M059J (cell line): ENCODE measurements at places on chromosomes 1 and 21. TPM values are rescaled to one million over a fixed set of nuclear protein-coding genes. Genes with fewer than 3 reads are reported as not detected.
A peak's percentile ranks its signal among the peaks of the same experiment; 100 is the strongest.

DNA sequence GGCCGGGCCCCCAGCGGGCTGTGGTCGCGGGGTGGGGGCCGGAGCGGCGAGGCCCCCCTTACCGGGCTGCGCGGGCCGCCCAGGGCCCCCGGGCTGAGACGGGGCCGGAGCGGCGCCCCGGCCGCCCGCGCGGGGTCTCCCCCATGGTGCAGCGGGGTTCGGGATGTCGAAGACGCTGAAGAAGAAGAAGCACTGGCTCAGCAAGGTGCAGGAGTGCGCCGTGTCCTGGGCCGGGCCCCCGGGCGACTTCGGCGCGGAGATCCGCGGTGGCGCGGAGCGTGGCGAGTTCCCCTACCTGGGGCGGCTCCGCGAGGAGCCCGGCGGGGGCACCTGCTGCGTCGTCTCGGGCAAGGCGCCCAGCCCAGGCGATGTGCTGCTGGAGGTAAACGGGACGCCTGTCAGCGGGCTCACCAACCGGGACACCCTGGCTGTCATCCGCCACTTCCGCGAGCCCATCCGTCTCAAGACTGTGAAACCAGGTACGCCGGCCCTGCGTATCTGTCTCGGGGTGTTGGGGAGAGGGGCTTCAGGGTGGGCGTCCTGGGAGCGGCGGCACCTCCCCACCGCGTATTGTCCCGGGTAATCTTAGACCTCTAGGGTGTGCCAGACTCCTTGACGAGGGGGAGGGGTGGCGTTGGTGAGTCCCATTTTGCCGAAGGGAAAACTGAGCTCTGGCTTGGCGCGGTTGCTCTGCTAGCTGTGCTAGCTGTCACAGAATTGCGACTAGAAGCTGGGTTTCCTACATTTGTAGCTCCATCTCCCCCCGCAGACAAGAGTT lies 745 bp downstream of the MAGI3 start:
- peak; percentile 48 for DNase-seq

GRCh38 chr1:113616156-113616555 lies 143.1 kb downstream of the PHTF1 start:
- peak; percentile 67 for DNase-seq

DNA sequence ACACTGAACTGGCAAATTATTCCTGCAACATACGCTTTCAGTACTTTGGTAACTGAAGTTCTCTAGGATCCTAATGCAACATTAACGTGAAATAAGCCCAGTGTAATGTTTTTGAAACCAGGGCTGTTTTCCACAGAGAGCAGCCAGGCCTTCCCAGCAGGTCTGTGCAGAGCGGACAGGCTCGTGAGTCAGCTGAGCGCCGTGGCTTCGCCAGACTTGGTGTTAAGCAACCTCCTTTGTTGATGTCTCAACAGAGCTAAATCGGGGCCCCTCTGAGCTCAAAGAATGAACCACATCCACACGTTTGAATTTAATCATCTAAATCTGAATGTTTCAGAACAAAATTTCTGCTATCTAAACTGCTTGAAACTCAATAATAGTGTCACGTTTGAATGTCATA lies 181.8 kb upstream of the FMN2 start:
- peak; percentile 51 for DNase-seq

- no peak for DNase-seq
Observed at GRCh38 chr1:30447080-30447479, 276.3 kb downstream of the MATN1 start.

DNA sequence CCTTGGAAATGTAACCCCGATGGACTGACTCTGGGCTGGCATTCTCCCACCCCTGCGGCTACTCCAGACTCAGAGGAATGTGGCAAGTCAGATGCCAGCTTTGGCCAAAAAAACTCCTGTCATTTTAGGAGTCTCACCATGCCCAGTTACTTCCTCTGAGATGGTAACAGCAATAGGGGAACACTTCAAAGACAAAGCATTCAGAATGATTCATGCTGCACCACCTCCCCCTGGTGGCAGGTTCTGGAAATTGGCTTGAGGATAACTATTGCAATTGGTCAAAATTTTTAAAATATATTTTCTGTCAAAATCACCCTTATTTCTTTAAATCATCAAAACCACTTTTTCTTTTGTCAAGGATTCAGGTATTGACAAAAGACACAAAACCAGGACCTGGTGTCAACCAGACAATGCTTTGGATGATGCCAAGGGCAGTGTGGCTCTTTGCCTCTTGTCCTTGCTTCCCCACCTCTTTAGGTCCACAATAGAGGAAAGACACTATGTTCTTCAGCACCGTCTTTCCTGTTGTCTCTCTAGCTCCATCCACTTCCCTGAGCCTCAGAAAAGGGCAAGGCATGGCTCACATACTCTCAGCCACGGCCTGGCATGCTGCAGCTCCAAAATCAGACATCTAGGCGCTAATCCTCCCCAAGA lies 9.9 kb upstream of the CDCA8 start:
- DNase-seq = peak; percentile 66

- no peak for DNase-seq
Observed at GRCh38 chr21:42993051-42993712, 18.8 kb downstream of the PKNOX1 start.

HSD3B1 gene
- total RNA-seq = not detected in 2 replicates

DNA sequence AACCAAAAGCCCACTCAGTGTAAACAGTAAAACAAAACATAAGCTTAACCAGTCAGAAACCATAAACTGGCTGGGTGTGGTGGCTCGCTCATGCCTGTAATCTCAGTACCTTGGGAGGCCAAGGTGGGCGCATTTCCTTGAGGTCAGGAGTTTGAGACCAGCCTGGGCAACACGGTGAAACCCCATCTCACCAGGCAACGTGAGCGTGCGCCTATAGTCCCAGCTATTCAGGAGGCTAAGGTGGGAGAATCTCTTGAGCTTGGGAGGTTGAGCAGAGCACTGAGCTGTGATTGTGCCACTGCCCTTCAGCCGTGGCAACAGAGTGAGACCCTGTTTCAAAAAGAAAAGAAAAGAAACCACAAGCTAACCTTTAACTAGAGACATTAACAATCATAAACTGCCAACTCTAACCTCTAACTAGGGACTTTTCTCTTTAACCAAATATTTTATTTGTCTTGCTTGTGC lies 13.1 kb upstream of the PRRC2C start:
- DNase-seq = no peak

COG2 gene
- total RNA-seq = 14.5 and 23.2 TPM in 2 replicates

GRCh38 chr1:68327414-68327813 lies 95.1 kb upstream of the WLS start:
- no peak for DNase-seq

GRCh38 chr1:202161151-202162046 lies 997 bp upstream of the PTPN7 start:
- DNase-seq = no peak

GRCh38 chr1:7680955-7681268 lies 90.2 kb upstream of the VAMP3 start:
- DNase-seq = no peak

GRCh38 chr1:230083053-230083452 lies 16.0 kb downstream of the GALNT2 start:
- no peak for DNase-seq

GRCh38 chr1:21290546-21290944 lies 282 bp upstream of the ECE1 start:
- DNase-seq = peak; percentile 30

OR6K3 gene
- not detected in 2 replicates for total RNA-seq

- DNase-seq = peak; percentile 70
Observed at GRCh38 chr1:32341971-32342370, 5.9 kb upstream of the MARCKSL1 start.

BCAR3 gene
- total RNA-seq = 52.4 and 72.2 TPM in 2 replicates

DNA sequence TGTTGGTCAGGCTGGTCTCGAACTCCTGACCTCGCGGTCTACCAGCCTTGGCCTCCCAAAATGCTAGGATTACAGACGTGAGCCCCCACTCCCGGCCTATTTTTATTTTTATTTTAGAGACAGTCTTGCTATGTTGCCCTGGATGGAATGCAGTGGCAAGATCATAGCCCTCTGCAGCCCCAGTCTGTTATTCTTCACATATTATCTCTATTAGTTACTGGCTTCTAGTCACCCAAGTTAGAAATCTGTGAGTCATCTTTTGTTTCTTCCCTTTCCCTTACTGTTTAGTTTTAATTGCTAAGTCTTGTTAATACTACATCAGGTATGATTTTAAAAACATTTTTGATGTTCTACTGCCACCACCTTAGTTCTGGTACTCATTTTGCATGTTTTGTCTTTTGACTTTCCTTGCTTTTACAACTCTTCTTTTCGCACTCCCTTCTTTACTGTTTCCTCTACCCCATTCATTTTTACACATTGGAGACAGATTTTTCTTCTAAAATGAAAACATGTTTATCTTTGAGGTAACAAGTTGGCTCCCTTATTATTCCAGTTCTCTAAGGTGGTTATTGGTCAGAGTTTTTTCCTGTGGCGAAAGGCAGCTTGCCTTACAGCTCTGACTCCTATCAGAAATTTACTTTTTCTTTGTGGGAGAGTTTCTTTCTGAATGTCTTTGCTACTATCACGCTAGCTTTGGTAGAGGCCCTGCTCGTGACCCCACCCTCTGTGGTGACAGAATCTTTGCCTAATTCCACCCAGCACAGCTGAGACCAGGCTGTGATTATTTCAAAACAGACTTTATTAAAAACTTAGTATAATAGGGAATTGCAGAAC lies 19.5 kb downstream of the ZMYM4 start:
- DNase-seq = peak; percentile 88

- DNase-seq = no peak
Observed at GRCh38 chr21:14998784-14999183, 66.0 kb downstream of the NRIP1 start.

DNAJC6 gene
- 5.3 and 7.9 TPM in 2 replicates for total RNA-seq

DNA sequence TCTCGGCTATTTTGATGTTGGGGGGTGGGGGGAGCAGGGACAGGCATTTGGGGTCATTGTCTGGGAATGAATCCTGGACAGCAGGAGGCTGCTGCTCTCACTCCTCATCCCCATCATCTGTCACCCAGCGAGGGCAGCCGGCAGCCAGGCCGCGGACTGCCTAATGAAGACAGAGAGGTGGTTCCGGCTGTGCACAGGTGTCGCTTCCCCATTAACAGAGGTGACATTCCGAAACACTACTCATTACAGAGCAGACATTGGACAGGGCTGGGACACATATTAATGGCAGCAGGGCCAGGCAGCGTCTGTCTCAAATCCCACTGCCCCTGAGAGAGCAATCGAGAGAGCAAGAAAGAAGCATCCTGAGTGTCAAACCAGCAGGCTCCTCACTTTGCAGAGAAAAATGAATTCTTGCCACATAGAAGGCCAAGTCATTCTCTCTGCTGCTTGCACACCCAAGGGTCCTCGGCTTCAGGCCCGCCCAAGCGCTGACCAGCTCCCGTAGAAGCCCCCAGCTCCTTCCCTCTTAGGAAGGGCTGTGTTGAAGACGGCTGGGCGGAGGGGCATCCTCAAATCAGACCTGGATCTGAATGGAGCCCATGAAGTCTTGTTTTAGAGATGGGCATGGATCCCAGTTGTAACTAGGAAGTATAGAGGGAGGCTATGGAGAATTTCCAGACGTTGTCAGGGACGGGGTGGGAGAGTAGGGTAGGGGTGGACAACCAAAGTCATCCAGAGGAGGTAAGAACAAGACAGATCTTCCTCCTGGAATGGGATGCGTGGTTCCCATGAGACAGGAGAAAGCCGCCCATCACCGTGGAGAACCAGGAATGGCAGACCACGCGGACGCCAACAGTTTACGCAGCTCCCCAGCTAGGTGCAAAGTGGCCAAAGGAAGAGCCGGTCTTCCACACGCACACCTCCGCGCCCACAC lies 8.2 kb upstream of the LEMD1 start:
- no peak for DNase-seq

- no peak for DNase-seq
Observed at GRCh38 chr21:45590246-45590725, 48.0 kb upstream of the SLC19A1 start.

PADI2 gene
- 0.12 and 1.3 TPM in 2 replicates for total RNA-seq

DNA sequence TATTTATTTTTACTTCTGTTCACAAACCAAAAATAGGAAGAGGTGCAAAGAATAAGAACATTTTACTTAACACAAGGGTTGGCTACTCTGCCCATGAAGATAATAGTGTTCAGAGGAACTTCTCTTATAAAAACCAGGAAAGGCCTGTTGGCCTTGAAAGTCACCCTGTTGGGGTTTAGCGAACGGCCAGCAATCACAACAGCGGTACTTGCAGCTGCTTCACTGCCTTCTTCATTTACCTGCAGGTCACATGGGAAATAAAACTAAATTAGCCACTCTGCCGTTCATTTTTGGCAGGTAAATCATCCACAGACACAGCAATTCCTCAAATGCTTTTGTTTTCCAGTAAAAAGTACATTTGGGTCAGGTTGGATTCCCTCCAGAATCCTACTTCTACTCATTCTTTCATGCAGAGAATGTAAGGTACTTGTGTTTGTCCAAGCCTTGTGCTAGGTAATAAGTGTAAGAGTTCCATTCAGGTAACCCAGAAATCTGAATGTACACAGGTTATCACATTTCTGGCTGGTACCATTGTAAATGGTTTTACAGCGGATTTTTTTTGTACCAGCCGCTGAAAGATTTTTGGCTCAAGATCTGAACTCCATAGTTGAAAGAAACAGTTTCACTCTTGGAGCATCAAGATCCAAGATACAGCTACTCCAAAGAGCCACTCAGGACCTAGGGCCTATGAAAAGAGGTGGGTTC lies 13.1 kb downstream of the SERPINC1 start:
- no peak for DNase-seq

USP33 gene
- total RNA-seq = 60.6 and 85.9 TPM in 2 replicates

AMY1A gene
- not detected in 2 replicates for total RNA-seq

DNA sequence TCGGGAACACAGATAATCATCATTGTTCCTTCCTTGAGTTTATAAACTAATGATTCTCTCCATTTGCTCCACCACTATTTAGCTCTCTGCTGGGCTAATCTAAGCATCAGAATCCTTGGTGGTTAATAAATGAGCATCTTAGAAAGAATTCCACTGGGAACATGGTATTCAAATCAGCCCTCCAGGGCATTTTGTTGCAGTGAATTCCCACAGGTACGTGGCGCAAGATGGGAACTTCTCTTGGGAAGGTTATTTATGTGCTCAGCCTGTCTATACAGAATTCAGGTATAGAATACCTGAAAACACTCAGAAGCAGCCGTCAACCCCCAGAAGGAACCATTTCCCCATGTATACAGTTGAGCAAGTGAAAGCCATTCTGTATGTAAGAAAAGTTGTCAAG lies 131.5 kb downstream of the NTNG1 start:
- no peak for DNase-seq

DNA sequence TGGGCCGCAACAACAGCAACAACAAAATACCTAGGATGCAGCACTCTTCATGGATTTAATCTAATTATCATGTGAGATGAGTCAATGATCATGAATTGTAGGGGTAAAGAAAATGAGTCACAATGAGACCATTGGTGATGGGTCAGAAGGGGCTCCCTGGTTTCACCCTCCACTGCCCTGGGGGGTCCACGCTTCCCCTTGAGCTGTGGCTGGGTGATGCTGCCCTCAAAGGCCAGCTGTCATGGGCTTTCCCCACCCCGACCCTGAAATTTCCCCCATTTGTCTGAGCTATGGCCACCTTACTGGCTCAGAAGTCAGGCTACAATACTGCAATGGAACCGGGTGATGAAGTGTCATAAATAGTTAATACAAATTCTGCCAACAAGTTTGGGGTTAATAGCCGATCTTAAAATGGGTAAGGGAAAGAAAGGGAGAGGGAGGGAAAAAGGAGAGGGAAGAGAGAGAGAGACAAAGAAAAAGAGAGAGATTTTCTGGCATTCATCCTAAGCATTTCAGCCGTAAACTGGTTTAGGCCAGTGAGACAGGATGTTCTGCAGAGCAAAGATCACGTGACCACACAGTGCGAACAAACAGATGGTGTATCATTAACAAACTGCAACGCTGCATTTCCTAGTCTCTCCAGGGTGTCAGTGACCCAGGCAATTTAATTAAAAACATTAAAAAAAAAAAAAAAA lies 143.4 kb upstream of the ERRFI1 start:
- DNase-seq = peak; percentile 92
